ENCODE measurements at places on chromosomes 1 and 21.

GRCh38 chr21:17527711-17528110 lies 14.9 kb downstream of the CXADR start:
- no peak for DNase-seq

- no peak for DNase-seq
Measured at GRCh38 chr1:87197156-87197555, 131.5 kb upstream of the LMO4 start.

DNA sequence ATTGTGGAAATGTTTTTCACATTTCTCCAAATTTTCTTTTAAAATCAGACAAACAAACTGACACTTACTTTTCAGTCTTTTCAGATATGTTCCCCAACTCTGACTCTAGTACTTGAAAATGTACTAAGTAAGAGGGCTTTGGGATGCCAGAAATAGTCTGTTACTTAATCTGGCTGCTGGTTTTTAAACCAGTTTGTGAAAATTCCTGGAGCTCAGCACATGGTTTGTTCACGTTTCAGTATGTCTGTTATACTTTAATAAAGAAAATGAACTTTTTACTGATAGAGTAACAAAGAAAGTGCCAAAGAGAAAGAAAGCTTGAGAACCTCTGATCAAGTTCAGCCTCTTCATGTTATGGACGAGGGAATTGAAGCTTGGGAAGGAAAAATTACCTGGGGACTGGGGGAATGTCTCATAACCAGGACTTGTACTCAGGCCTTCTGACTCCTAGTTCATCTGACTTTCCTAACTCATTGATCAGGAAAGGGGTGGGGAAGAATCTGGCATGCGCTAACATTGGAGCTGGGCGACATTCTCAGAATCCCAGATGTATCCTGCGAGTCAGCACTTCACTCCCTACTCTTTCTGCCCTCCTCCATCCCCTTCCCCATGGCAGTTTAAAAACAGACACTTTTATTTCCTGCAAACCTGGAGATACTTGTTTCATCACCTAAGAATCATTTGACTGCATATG lies 30.8 kb upstream of the DNAJC6 start:
- DNase-seq, result no peak

DNA sequence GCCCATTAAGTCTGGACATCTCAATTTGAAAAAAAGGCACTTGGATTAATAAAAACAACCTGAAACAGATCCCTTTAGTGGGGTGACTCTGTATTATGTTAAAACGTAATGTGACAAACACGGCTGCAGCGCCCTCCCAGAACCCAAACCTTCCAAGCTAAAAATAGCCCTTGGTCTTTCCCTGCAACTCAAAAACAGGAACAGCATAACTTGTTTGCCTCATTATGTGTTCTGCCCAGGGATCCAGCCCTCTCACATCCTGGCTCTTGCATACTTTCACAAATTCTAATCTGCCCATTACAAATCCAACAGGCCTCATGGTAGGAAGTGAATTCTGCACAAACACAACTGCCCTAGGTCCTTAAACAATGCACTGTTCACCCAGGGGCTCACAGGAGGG lies 94.7 kb upstream of the GADD45A start:
- DNase-seq, result no peak

- DNase-seq, result no peak
Measured at GRCh38 chr1:58749646-58750045, 34.2 kb downstream of the JUN start.

DNA sequence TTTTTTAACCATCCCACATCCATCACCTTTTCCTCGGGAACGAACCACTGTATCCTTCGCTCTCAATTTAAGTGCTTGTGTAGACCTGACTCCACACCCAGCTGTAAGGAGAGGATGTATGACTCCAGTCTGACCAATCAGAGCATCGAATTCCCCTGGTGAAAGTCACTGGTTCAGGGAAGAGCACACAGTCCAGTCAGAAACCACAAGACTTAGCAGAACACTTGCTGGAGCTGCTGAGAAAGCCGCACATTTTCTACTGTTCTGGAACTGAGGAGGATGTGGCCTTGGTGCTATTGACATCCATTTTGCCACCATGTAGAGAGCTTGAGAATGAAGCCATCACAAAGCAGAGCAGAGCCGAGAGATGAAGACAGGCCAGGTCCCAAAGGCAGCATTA lies 59.9 kb upstream of the CNN3 start:
- no peak for DNase-seq

DNA sequence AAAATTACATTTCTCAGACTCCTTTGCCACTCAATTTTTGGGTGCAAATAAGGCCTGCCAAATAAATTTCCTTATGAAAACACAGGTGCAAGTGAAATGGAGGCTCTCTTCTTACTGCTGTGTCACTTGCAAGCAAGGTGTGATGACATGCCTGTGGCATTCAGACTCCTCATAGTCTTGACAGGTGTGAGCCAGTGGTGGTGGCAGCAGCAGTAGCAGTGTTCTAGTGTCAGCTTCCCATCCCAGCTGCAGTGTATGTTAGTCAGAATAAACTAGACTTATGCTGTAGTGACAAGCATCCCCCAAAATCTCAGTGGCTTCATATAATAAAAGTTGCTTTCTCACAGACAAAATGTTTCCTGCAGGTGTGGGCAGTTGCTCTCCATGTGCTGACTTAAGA lies 3.8 kb upstream of the EEIG2 start:
- DNase-seq, result no peak

- DNase-seq, result no peak
Measured at GRCh38 chr1:38133756-38134155, 87.2 kb upstream of the POU3F1 start.

DNA sequence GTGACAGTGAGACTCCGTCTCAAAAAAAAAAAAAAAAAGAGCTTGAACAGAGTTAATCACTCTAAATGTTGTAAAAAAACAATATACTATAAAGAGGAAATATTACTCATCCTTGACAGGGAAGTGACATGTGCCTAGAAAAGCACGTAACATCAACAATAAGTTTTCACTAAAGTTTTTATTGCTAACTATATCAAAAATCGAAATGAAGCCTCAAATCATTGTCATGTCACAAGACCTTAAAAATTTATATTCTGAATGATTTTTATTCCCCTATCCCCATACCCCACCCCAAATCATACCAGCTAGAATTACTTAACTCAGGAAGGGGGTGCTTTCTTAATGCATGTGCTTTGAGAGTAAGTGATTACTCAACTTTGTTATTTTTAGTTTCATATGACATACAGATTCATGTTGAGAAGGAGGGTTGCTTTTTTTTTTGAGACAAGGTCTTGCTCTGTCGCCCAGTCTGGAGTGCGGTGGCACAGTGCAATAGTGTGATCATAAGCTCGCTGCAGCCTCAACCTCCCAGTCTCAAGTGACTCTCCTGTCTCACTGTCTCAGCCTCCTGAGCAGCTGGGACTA lies 53.6 kb upstream of the MUTYH start:
- no peak for DNase-seq

DNA sequence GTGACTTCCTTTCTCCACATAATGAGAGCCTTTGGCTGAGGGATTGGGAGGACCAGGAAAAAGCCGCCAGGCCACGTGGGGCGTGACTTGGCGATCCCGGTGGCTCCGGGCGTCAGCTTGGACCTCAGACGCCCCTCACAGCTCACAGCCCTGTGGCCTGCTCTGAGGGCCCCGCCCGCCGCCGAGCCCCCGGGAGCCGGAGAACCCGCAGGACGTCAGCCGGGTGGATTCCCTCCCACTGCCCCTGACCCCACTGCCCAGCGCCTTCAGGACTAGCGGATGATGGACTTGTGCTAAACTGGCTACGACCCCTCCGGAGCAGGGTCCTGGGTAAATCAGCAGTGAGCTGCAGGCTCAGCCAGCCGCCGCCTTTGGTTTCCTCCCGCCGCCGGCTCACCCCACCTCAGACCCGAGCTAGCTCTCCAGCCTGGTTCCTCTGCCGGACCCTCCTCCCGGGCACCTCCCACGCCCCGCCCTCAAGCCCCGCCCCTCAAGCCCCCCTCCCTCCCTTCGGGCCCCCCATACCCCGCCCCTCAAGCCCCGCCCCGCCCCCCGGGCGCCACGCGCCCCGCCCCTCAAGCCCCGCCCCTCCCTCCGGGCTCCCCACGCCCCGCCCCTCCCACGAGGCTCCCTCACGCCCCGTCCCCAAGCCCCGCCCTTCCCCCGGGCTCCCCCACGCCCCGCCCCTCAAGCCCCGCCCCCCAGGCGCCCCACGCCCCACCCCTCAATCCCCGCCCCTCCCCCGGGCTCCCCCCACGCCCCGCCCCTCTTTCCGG lies 10.0 kb upstream of the FAAP20 start:
- peak; percentile 87 for DNase-seq

Measured in left cardiac atrium (tissue), 4 donors.